ENCODE measurements at places on chromosomes 11 and 22.
A peak's percentile ranks its signal among the peaks of the same experiment; 100 is the strongest.

DNA sequence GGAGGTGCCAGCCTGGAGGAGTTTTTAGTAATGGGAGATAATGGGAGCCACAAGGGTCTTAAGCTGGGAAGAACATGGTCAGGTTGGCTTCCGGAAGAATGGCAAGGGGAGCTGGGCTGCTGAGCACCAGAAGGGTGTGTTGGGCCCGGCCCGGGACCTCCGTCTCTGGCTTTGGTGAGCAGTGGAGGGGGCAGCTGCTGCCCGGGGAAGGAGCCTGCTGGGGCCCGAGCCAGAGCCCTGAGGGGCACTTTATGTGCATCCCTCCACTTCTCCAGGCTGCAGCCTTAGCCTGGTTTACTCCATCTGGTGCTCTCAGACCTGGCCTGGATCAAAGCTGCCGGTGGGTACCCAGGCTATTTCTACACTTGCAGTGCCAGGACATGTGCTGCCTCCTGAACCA, 8.7 kb upstream of the NPAS4 start:
- DNase-seq, result no peak

DNA sequence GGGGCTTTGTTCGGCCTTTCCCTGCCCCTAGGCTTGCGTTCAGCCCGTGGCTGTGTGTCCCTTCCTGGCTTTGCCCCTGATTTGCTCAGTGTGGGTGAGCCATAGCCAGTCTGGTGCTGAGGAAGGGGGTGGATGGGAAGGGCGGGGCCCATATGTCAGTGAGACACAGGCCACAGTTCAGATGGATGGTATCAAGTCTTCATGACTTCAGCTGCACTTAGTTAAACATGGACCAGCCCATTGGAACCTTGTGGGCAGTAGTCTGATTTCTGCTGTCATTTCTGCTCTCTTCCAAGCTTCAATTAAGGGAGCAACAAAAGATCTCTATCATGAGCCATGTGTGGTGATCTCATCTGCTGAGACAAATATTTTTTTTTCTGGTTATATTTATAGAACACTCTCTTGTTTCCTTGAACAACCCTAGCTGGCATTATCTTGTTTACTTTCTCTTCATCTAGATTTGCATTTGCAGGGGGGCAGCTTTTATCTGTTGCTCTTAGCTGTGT, 21.6 kb upstream of the PEX26 start:
- DNase-seq, result peak; percentile 77

DNA sequence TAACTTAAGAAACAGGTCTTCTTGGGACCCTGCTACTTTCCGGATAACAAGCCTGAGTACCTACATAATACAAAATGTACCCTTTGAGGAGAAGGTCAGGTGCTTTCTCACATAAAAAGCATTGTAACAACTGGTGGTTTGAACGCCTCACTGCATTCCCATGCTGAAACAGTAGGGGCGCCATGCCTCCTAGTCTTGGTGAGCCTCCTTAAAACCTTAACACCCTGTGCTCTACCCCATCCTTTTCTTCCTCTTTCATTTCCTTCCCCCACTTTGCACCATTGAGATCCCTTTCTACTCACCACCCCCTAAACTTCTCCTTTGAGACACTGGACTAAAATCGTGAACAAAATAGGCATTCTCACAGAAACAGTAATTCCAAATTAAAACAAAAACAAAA, 729.3 kb downstream of the NTM start:
- DNase-seq, result peak; percentile 63

GRCh38 chr11:19374151-19374569, 133.4 kb upstream of the E2F8 start:
- DNase-seq, result no peak

GRCh38 chr11:61974766-61975631, 7.6 kb upstream of the FTH1 start:
- DNase-seq, result no peak

DNA sequence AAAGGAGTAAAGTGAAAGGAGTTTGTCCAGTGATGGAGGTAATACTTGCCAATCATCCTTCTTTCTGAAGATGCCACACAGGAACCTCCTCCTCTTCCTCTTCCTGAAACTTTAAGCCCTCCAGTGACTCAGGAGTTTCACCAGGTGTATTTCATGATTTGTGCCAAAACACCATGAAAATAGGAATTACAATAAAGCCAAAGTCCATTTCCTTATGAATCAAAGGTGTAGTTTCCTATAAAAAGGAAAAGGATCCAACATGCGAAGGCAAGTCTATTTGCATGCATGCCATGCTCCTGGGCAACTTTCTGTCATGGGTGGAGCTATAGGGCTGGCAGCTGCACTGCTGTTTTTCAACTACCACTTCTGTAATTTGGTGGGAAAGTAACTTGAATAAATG, 9.8 kb upstream of the POU2AF1 start:
- DNase-seq, result no peak

GRCh38 chr11:22302368-22302767, 35.8 kb upstream of the SLC17A6 start:
- DNase-seq, result no peak

GRCh38 chr11:76313271-76313670, 67.7 kb downstream of the THAP12 start:
- DNase-seq, result no peak

- DNase-seq, result no peak
These were observed 7.8 kb upstream of the NOX4 start for GRCh38 chr11:89498845-89499448.

DNA sequence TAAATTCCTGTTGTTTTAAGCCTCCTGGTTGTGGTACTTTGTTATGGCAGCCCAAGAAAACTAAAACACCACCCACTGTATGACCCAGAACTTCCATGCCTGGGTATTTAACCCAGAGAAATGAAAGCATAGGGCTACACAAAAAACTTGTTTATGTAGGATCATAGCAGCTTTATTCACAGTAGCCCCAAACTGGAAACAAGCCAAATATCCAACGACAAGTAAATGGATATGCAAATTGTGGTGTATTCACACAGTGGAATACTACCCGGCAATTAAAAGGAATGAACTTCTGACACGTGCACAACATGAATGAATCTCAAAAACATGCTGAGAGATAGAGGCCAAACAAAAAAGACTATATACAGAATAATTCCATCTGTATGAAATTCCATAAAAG, 62.2 kb upstream of the NAV2 start:
- no peak for DNase-seq

DNA sequence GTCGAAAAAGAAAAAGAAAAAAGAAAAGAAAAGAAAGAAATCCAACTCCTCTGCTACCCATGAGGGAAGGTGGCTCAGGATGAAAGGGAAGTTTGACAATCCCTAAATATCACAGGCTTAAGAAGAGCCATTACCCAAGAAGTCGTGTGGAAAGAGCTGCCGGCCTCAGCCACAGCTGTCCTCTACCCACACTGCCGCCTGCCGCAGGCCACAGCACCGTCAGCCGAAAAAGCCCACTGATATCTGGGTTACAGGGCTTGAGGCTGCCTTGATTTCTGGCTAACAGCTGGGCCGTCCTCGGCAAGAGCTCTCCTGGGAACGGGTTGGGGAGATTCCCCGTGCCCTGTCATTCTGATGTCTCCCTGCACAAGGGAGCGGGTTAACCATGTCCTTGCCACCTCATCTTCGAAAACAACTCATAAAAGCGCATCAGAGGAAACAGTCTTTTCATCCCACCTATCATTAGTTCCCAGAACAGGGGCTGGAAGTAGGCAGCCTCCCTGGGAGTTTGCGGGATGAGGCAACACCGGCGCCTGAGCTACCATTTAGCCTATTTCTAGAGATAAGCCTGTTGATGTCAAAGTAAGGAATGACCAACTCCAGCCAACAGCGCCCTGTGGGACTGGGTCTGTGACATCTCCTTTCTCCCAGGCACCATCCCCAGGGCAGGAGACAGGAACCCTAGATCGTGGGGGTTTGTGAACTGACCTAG, 21.8 kb upstream of the SNX32 start:
- peak; percentile 67 for DNase-seq

- DNase-seq, result no peak
These were observed 8.7 kb downstream of the TEAD1 start for GRCh38 chr11:12682737-12683500.

- no peak for DNase-seq
These were observed 223.4 kb downstream of the CADM1 start for GRCh38 chr11:115280775-115281174.

All from suppressor macrophage treated with lipopolysaccharide for 1 hour (primary cell).